ENCODE measurements at places on chromosomes 6 and 20.

DNA sequence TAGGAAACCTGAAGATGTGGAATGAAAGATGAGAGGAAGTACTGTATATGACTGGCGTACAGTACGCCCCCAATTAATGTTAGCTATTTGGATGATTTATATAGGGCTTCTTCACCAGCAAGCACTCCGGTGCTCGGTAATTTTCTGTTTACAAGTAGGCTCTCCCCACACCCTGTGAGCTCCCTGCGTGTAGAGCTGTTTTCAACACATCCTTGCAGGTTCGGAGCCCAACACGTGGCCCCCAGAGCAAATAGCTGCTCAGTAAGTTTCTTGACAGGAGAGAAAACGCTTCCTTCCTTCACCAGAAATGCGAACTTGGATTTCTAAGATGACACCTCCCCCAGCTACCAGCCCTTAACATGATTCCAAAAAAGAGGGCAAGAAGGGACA, 1.2 kb upstream of the RAB22A start:
- DNase-seq, result no peak

GRCh38 chr6:44245912-44246662, 814 bp upstream of the HSP90AB1 start:
- DNase-seq, result peak; percentile 70

- DNase-seq, result peak; percentile 13
These were observed 25.3 kb downstream of the TBC1D7 start for GRCh38 chr6:13302751-13303667.

DNA sequence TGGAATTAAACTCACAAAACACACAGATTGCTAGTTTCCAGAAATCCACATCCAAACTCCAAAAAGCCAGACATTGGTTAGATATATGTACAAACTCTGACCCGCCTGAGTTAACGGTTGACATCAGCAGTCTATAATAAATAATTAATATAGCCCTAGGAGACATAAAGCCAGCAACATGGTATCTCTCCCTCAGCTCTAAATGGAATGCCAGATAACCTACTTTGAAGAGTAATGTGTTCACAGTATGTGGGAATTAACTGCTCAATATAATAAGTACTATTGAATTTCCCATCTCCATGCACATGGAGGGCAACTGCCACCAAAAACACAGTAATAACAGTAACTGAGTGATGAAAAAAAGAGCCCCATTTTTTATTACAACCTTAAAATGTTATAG, 383.2 kb downstream of the CD83 start:
- no peak for DNase-seq

DNA sequence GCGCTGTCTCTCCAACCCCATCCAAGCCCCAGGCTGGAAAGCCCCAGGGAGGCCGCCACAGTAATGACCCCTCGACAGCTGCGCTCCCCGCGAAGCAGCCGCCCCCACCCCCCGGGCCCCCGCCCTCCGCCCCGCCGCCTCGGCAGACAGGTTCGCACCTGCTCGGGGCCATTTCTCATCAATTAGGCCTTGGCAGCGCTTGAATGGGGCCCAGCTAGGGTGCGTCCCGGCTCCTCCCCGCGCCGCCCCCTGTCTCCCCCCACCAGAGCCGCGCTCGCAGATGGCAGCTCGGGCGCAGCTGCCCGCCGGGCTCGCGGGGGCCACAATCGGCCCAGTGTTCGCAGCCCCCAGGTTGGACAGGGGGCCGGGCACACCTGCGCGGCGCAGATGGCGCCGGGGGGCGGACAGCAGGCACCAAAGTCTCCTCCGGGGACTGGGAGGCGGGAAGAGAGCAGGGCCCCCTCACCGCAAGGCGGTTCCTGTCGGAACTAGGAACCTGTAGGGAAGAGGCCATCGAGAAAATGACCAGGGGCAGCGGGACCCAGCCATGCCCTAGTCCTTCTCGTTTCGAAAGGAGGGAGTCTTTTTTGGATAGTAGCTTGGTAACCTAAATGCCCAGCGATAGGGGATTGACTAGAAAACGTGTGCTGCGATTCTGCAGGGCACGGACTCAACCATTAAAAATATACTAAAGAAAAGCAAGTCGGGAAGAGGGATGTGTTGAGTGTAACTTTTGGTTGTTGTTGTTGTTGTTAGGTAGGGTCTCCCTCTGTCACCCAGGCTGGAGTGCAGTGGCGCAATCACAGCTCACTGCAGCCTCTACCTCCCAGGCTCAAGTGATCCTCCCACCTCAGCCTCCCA, 83.2 kb upstream of the EYA2 start:
- no peak for DNase-seq

DNA sequence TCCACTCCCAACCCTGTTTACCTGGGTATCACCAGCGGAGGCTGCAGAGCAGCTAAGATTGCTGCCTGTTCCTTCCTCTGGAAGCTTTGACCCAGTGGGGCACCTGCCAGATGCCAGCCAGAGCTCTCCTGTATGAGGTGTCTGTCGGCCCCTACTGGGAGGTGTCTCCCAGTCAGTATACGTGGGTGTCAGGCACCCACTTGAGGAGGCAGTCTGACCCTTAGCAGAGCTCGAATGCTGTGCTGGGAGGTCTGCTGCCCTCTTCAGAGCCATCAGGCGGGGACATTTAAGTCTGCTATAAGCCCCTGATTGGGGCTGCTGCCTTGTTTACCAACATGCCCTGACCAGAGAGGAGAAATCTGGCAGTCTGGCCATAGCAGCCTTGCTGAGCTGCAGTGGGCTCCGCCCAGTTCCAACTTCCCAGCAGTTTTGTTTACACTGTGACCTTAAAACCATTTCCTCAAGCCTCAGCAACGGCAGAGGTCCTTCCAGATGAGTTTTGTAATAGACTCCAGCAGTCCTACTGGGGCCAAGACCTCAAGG, 2.8 kb downstream of the RAET1E start:
- no peak for DNase-seq

DNA sequence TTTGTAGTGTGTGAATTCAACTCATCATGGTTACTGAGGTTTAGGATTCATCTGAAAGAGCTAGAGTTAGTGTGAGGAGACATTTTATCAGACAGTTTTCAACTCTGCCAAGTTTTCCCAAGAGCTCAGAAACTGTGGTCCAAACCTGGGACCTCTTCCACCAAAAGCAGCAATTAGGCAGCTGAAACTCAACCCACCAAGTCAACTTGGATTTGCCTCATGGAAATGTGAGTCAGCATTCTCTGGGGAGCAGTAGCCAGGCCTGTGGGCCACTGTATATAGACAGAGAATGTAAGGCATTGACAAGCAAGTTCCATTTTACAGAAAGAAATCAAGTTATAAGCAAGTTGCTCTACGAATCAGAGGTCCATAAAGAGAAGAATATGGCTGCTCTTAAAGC, 178.8 kb upstream of the HDDC2 start:
- no peak for DNase-seq

GRCh38 chr6:151440930-151441329, 11.0 kb downstream of the RMND1 start:
- DNase-seq, result no peak

- DNase-seq, result no peak
These were observed at the start of gene GNMT for GRCh38 chr6:42960243-42961019. TSS of gene GNMT (plus strand) at chr6:42960754. CDS start at chr6:42960768, 14 bp downstream.

DNA sequence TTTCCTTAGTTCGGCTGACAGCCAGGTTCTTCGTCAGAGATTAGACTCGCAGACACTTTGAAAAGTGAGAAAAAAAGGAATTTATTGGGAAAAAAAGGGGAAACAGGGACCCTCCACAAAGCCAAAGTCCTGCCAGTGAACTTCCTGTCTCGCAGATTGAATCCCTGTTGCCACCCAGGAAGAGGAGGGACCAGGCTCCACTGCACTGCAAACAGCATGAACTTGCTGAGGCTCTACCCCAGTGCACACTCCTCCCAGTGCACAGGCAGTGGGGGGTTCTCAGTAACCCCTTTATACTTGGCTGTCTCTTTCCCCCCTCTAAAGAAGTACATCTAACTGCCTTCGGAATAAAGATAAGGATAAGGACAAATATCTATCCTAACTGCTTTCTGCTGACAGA, 959.0 kb downstream of the GRIK2 start:
- DNase-seq, result no peak

GRCh38 chr6:84605298-84605697, 159.1 kb downstream of the TBX18 start:
- DNase-seq, result no peak

DNA sequence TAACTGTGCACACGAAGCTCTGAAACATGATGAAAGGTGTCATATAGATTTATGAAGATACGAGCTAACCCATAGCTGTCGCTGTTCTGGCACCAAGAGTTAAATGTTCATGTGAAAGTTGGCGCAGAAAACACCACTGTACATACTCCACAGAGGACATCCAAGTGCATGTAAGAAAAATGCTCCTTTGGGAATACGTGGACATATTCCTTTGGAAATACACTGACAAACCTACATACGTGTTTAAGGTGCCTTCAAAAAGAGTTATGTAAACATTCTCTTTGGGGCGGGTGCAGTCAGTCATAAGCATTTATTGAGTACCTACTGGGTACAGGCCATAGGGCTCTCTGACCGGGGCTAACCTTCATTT, 723 bp upstream of the ARID1B start:
- DNase-seq, result no peak

- DNase-seq, result no peak
These were observed 137.2 kb downstream of the FARS2 start for GRCh38 chr6:5398530-5398929.

DNA sequence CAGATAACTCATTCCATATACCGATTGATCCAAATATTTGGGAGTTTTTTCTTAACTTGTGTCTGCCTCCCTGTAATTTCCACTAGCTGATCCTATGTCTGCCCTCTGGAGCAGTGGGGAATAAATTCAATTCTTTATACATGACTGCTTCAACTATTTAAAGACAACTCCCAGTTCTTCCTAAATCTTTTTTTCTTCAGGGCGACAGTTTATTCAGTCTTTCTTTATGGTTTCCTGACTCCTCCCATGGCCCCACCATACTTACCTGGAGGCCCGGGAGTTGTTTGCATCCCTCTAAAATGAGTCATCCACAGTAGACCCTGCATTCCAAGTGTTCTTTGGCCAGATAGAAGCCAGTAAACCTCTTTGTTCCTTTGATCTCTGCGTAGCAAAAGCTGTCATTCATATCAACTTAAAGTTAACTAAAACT, 73.6 kb downstream of the LCA5 start:
- no peak for DNase-seq

DNA sequence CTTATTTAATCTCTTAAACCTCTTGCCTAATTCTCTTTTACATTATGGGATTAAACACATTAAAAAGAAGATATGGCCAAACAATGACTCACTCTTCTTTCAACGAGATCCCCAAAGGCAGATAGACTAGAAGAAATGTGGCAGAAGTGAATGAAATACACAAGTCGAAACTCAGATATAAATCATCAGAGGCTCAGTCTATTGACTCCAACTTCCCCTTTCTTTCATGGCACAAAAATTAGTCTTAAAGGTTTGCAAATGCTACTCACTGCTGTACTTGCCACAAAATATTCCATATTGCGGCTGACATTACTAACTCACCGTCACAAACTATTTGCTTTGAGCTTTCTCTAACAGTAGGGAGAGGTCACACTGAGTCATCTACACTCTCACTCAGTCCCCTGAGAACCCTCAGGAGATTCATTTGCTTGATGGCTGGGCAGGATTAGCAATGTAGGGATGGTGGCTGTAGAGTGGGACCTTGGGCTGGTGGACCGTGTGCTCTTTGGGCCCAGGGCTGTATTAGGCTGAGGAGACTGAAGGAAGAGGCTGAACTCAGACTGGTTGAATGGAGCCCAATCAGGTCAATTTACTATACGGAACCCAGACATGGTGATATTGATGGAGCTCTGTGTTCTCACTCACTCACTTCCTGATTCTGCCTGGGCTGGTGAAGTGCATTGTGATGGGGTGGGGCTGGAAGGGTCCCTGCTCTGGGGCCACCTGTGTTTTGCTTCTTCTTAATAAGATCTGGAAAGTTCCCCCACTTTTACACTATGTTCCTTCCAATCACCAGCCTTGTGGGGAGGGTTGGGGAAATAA, 42.8 kb upstream of the UBR2 start:
- no peak for DNase-seq

DNA sequence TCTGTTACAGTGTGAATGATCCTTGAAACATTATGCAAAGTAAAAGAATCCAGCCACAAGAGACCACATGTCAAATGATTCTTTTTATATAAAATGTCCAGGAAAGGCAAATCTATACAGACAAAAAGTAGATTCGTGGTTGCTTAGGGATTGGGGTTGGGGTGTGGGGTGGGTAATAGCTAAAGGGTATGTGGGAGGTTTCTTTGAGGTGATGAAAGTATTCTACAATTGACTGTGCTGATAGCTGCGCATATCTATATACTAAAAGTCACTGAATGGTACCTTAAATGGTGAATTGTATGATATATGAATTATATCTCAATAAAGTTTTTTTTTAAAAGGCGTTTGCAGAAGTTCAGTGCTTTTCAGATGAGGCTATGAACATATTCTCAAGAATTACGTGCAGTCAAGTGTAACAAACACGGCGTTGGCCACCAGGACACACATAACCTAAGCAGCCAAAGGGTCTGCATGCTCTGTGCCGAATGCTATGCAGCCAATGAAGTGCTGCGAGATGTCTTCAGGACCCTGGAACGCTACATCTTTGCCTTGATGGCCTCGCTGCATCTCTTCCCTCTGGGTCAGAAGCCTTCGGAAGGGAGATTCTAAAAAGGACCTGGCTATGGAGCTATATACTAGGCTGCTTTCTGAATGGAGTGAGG, 96.9 kb downstream of the SCML4 start:
- DNase-seq, result no peak

DNA sequence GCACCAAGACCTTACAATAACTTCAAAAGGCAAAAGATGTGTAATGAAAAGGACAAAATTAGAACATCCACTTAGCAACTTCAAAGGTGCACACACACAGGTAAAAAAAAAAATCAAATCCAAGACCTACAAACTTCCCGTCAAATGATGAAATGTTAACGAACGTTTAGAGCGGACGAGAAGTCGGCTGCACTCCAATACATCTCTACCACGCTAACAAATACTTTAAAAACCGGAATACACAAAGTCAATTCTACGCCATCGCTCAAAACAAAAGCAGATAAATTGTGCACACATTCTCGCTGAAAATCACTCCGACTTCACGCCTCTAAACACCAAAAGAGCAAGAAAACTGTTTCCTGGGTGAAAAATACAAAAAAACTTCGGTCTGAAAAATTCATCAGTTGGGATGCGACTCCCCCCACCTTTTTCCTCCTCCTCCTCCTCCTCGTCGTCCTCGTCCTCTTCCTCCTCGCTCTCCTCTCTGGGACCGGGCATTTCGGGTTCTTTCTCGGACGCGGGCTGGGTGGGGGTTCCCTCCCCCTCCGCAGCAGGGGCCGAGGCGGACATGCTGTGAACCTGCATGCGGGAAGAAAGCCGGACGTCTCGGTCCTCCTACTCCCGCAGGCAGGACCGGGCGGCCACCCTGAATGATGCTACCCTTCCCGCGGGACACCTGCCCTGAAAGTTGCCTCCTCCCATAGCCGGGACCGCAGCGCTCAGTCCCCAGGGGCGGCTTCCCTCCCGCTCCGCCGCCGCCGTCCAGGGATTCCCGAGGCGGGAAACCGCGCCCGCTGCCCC, 712 bp downstream of the DEK start:
- no peak for DNase-seq

GRCh38 chr6:15284743-15285142, 38.9 kb downstream of the JARID2 start:
- no peak for DNase-seq

All from activated gamma-delta T cell treated with anti-CD3 and anti-CD28 coated beads, Interleukin-2, amount 50 U/mL, for 16 hours (primary cell).